DMS 273 treated with DMSO at 0.1 percent for 48 hours (cell line): ENCODE measurements at places on chromosomes 6 and 20.

- no peak for DNase-seq
Measured at GRCh38 chr6:52227495-52227894, 16.8 kb downstream of the IL17F start.

DNA sequence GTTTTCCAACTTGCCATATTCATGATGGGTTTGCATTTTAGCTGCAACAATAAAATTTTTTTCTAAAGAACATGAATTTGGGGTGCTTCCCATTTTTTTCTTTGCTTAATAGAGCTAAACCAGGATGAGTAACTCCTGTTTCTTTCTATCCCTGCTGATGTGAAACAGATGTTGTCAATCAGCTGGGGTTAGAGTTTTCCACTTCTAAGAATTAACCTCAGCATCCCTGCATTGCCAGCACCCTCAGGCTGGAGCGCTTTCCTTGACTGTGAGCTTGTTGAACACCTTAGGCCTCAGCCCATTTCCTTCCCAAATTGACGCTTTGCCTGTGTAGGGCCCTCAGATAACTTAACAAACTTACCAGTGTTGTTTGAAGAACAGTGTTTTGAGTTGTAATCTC lies 74.5 kb downstream of the PTPN1 start:
- no peak for DNase-seq

- no peak for DNase-seq
Measured at GRCh38 chr20:41770965-41771364, 152.8 kb upstream of the CHD6 start.

- DNase-seq, result no peak
Measured at GRCh38 chr6:7811441-7811840, 85.5 kb downstream of the BMP6 start.

DNA sequence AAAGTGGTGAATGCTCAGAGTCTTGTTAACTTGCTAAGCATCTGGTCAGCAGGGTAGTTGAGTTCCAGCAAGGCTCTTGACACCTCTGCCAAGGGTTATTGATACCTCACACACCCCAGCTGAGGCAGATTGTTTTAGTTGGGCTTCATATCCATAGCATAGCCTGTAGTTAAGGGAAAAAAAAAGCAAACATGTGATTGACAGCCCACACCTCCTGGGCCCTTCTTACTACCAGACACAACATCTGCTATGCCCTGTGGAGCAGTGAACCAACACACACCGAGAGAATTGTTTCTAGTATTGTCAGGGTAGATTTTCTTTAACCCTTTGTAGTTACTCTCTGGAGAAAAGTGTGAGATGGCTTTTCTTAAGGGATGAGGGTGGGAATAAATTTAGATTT lies 697.0 kb upstream of the POU3F2 start:
- no peak for DNase-seq

DNA sequence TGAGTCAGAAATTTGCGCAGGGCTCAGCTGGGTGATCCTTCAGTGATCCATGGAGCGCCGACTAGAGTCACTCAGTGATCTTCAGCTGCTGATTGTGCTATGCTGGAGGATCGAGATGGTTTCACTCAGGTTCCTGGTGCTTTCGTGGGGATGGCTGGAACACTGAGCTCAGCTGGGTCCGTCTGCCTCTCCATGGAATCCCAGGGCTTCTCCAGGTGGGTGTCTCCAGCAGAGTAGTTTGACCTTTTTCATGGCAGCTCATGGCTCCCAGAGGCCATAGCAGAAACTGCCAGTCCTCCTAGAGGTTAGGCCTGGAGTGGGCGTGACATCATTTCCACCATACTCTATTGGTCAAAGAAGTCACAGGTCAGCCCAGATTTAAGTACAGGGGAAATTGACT lies 88.8 kb upstream of the SIRPA start:
- no peak for DNase-seq

GRCh38 chr6:1364791-1365190 lies 24.6 kb upstream of the FOXF2 start:
- no peak for DNase-seq

DNA sequence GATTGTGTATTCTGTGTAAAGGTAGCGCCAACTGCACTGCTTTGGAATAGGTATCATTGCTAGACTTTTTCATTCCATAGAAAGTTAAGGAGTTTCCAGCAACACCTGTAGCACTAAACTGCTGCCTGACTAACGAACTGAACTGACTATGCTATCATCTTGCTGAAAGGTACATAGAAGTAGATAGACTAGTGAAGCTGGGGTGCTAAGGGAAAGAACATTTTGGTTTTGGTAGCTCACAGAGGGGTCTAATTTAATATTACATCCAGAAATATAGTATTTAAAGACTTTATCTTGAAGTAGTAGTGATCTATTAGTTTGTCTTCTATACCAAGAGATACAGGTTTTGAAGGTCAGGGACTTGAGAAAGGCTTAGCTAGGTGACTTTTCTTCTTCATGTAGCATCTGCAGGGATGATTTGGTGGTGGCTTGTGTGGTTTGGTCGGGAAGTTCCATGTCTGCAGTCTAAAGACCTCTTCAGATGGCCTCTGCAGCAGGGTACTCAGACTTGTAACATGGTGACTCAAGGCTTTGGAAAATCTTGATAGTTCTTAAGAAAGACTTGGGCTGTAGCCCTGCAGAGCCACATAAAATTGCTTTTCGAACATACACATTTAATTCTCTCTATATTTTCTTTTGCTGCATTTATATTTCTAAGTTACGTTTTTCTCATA lies 10.2 kb downstream of the SENP6 start:
- DNase-seq, result no peak

GRCh38 chr6:148398244-148398643 lies 55.6 kb downstream of the SASH1 start:
- no peak for DNase-seq

DNA sequence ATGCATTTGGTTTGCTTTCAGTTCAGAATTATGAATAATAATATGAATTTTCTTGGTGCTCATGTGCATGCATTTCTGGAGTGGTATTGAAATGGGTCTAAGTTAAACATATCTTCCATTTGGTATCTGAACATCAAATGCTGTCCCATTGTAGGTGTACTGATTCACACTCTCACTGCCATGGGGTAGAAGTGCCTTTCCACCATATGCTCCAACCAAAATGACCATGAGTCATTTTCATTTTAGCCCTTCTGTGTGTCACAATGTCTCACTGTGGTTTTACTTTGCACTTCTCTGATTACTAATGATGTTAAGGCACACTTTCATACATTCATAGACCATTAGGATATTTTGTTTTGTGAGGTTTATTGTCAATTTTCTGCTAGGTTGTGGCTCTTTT lies 211.9 kb downstream of the HAO1 start:
- DNase-seq, result no peak

DNA sequence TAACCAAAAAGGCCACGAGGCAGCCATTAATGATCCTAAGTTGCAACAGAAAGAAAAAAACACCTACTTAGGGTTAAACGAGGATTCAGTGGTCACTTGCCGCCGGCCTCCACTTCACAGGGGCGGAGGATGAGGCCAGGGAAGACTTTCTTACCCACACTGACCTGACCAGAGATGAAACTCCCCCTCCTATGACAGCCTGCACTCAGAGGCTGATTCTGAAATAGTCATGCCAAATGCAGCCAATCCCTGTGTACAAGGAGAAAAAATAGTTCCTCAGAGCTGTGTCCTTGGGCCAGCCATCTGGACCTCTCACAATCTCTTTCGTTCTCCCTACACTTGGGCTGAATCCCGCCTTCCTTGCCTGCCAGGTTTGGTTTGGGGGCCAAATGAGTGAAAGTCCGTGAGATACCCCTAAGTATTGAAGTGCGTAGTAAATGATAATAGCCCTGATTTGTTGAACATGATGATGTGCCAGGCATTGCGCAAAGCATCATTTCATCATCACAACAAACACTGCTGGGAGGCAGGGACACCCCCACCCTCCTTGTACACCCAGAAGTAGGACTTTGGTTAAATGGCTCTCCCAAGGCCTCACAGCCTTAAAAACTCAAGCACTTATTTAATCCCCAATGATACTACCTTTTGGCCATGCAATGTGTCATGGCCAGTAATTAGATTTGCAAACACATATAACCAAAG lies 3.2 kb upstream of the IRF4 start:
- DNase-seq, result no peak

DNA sequence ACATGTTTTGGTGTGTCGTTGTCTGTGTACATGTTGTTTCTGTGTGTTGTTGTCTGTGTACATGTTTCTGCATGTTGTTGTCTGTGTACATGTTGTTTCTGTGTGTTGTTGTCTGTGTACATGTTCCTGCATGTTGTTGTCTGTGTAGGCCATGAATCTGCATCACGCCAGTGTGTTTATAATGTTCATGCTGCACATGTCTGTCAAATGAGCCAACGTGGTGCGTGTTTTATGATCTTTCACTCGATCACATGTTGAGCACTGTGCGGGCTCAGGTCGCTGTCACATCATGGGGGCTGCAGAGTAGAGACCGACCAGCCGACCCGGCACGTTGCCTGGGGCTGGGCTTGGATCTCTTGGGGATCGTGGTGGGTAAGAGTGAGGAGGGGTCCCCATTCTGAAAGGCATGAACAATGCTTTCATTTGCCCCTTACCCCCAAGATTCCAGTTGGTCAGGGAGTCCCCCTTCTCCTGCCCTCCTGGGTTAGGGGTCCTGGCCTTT lies 26.5 kb upstream of the SLCO4A1 start:
- DNase-seq, result no peak

DNA sequence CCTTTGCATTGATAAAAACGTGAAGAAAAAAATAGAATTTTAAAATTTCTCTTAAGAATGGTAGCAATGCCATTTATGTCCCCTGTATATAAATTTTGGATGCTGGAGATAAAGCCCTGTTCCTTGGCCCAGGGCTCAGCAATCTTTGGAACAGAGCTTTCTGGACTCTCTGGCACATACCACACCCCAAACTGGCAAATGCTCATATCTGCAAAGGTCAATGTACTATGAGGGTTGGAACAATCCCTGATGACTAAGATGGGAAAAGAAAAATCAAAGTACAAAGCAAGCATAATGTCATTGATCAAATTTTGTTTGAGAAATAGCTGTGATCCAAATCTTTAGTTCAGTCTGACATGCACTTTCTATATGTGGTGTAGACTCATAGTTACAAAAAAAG lies 158.1 kb upstream of the HCRTR2 start:
- no peak for DNase-seq

DNA sequence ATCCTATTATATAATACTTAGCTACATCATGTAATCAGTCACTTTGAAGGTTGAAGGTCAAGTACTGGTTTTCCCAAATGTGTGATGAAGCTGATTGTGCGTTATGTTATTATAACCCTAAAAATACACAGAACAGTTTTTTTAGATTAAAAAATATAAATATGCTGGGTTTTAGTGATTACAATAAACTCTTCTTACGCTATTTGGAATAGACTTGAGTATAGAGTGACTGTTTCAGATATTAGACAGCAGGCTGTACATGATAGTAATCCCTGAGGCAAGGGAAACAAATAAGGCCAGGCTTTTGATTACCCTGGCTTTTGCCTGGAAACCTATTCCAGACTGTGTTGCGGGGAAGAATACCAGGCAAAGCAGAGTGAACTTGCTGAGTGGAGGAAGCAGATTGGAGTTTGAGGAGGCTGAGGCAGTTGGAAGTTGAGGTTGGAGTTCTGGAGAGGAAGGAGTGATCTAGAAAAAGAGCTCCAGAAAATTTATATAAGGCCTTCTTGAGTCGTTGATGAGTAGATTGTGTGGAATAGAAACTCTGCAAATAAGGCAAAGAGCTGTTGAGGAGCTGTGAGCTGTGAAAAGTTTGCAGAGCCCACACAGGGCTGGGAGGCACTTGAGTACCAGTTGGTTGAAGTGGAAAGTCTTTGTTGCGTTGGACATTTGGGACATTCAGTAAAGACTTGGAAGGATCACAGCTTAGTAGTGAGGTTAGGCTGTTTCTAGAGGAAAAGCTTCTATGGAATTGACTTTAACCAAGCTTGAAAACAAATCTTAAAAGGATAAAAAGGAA lies 26.4 kb downstream of the MAP3K4 start:
- DNase-seq, result no peak

DNA sequence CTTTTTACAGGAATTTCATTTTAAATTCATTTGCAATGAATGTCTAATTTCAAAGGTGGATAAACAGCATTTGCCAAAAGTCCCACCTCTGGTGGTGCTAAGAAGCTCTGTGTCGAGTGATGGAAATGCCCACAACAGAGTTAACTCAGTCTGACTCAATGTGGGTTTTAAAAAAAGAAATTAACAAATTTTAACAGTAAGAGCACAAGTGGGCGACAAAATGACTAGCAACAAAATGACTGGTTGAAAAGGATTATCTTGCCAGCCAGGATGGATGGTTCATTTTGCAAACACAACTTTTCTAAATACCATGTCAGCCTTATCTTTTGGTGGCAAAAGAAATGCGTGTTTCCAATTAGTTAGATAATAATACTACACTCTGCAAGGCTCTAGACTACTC lies 14.3 kb upstream of the TAGAP start:
- DNase-seq, result no peak

DNA sequence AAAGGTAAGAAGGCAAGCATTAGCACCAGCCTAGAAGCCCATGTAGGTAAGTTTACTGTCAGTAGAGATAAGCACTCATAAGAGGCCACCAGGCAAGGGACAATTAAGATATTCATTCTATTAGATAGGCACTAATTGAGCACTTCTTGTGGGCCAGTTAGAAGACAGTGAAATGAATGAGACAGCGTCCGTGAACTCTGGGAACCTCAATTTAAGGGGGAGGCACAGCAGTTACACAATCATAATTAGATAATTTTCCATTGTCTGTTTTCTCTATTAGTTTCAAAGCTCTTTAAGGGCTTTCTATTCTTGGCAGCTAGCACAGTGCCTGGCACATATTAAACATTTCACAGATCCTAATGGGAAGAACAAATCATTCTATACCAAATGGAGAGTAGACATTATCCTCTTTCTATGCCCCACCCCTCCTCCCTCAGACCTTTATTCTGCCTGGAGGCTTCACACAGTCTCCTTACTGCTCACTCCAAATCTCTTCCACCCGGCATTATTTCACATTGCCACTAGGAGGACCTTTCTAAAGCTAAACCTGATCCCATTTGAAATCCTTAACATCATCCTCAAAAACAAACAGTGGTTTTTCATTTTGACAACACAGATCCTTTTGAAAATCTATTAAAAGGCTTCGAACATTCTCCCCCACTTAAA lies 529.6 kb downstream of the ADGRB3 start:
- DNase-seq, result no peak

- no peak for DNase-seq
Measured at GRCh38 chr6:14254505-14254904, 136.9 kb downstream of the CD83 start.

GRCh38 chr6:53857318-53858094 lies 62.7 kb downstream of the LRRC1 start:
- DNase-seq, result no peak

GRCh38 chr6:85754894-85755293 lies 112.2 kb upstream of the SYNCRIP start:
- no peak for DNase-seq

GRCh38 chr6:95660544-95660943 lies 83.2 kb downstream of the MANEA start:
- no peak for DNase-seq

GRCh38 chr6:157221817-157222175 lies 101.5 kb downstream of the TMEM242 start:
- no peak for DNase-seq

DNA sequence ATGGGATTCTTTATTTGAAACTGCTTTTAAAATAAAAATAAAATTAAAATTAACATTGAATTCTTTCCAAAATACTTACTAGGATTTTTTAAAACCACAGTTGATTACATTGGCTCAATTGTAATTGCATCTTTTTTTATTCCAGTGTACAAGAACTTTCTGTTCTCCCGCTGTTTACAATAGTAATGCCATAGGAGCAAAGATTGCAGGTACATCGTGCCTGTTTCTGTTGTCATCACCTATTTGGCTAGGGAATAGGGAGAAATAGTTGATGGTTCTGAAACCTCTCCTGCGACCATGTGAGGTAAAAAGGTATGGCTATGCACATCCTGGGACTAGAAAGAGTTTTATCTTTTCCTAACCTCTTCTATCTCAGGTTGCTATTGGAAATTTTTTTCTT lies 28.2 kb upstream of the RHAG start:
- DNase-seq, result no peak
